ENCODE measurements at places on chromosomes 5 and 9.

GRCh38 chr5:127909066-127909465 is 174.5 kb upstream of the SLC12A2 start:
- no peak for DNase-seq

DNA sequence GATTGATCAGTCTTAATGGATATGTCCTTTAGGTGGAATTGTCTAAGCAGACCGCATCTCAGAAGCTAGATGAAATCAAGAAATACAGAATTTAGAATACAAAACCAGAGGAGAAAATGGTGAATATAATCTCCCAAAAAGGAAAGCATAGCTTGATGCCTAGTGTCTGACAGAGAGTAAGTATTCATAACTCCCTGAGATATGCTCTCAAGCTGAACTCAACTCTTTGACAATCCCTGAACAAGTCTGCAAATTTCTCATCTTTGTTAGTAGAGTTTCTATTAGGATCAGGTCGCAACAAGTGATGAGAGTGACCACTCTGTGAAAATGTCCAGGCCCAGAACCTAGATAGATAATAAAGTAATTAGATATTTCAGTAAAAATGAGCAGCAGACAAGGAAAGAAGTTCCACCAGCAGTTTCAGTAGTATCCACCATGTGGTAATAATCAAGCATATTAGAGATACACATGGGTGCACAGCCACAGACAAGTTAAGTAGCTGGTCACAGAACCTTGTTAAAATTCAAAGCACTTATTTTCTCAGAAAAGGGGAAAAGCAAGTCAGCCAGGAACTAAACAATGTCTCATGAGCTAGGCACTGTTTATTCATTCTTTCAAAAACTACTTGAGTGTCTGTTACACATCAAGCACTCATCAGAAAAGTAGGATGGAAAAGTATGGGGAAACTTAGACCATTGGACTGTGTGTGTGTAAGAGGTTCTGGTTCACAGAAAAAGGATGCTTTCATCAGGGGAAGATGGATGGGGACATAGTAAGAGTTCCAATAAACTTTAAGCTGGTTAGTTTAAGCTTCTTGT is 481.5 kb upstream of the TUSC1 start:
- no peak for DNase-seq

DNA sequence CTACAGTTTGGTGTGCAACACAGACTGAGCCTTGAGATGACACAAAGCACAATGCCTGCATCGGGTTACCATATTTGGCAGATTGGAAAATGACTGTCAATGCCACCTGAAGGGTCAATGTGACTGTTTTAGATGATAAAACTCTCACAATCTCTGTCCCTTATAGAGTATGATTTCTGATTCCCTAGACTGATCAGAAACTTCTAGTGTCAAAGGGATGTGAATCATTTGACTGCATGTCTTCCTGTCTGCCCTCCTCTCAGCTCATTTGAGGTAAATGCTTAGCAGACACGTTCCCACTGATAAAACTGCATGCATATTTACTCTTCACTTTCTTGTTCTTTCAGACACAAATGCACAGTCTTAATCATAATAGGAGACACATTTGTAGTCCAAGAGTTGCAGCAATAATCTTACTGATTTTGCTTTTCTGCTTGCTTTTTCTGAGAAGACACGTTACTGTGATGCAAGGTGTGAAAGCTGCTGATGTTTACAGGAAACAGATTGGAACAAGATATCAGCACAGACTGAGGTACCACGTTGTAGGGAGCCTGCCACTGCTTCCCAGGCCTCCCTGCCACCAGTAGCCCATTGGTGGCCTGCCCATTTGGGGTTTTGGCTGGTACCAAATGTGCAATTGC is 77.8 kb downstream of the GCNT4 start:
- DNase-seq, result no peak

- no peak for DNase-seq
Measured at GRCh38 chr5:88892669-88893068, 9.7 kb upstream of the MEF2C start.

GRCh38 chr5:84433461-84433860 is 48.8 kb upstream of the EDIL3 start:
- no peak for DNase-seq

- DNase-seq, result no peak
Measured at GRCh38 chr5:142630927-142631539, 54.9 kb downstream of the FGF1 start.

- peak; percentile 84 for DNase-seq
Measured at GRCh38 chr9:107489687-107490605, at the start of gene KLF4. KLF4 (minus strand) TSS chr9:107489769; CDS start chr9:107489172, 597 bp downstream.

DNA sequence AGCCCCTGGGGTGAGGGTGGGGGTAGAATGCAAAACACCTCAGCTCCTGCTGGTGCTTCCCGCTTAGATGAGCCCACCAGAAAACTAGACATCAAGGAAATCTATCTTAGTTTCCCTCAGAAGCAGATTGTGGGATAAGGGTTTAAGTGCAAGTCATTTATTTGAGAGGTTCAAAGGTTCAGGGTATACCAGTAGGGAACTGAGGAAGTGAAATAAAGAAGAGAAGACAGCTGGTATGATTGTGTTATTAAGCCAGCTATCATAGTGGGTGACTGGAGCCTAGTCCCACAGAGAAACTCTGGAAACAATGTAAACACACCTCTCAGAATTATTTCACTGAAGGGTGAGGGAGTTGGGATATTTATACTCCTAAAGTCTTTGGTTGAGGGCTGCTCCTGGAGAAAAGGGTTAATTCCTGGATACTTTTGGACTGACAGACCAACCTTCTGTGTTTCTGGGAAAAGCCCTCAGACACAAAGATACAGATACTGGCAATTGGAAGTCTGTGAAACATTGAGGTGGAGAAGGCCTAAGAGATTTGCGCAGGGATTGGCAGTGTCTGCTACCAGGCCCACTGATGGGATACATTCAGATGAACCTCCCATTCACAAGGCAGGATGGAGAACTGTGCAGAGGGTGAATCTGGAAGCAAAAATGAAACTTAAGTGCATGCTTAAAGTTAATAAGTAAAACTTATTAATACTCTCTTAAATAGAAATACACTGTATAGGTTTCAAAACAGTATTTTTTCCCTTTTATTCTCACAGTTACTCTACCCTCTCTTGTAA is 6.4 kb upstream of the DCTN4 start:
- DNase-seq, result no peak

DNA sequence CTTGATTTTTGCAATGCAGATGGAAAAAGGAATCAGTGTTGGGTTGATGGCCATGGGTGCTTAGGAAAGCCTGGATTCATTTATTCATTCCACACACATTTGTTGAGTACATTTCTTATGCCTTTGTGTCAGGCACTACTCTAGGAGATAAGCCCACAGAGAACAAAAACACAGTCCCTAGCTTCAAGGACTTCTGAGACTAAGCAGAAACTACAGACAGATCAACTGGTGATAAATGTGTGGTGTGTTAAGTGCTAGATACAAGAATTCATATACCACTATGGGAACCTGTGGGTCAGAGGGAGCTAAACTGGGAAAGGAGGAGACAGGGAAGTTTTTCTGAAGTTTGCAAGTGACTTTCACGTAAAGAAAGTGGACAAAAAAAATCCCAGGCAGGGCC is 119.9 kb downstream of the CEMIP2 start:
- no peak for DNase-seq

DNA sequence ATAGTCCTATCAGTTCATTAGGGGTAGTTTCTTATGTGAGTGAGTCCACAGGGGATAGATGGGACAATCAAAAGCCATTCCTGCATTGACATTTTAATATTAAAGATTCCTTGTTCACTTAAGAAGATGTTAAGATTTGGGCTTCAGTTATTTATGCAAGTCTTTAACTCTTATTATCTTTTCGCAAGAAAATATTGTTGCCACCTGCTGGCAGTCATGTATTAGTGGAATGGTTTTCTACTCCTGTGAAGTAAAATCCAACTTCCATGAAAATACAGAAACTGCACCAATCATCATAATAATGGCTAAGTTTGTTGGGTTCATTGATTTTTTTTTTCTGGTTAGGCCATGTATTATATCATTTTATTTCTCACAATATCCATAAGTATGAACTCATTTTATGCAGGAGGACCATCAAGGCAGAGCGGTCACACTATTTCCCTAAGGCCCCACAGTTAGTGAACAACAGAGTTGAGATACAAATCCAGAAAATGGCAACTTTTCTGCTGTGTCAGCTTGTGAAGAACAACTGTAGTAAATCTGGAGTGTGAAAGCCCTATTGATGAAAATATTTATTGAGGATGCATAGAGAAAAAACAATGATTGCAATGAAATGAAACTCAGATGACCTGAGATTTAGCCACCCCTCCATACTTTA is 88.5 kb upstream of the TXNDC8 start:
- DNase-seq, result no peak

DNA sequence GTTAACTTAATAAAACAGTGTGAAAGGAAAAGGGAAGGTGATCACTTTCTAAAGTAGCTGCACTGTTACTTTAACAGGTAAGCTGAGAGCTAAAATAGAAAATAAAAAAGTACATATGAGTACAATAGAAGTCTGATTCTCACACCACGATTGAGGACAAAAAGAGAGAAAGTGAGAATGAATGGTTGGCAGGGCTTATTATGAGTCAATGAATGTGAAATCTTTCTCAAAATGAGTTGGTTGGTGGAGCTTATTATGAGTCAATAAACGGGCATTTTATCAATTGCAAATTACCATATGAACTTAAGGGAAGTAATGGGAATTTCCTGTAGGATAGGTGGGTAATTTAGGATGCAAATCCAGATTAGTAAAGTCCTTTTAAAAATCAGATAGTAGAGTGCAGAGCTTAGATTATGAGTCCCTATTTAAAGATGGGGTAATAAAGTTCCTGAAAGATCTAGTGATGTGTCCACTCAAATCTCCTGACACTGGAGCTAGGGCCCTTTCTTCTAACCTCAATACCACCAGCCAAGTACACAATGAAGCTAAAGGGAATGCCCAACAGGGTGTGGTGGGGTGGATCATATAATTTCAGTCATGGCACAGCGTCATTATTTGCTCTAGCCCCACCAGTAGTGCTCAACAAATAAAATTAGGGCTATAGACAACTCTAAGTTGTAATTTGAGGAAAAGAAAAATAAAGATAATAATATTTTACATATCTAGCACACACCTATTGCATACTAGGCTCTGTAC is 21.1 kb upstream of the TLR4 start:
- DNase-seq, result no peak

DNA sequence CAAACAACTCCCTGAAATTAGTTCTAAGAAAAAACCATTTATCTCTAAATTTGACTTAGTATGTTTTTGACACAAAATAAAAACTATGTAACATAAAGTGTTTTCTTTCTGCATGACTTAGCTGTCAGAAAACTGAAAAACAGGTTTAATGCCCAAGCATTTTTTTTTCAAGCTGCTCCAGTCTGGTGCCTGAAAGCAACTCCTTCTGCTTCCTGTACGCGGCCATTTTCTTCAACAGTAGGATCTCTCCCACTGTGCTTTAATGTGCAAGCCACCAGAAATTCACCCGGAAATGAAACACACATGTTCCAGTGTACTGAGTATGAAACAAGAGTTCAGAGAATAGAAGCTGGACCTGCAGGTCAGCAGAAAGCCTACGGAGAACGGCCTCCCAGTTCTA is 161.2 kb downstream of the MED27 start:
- DNase-seq, result no peak

DNA sequence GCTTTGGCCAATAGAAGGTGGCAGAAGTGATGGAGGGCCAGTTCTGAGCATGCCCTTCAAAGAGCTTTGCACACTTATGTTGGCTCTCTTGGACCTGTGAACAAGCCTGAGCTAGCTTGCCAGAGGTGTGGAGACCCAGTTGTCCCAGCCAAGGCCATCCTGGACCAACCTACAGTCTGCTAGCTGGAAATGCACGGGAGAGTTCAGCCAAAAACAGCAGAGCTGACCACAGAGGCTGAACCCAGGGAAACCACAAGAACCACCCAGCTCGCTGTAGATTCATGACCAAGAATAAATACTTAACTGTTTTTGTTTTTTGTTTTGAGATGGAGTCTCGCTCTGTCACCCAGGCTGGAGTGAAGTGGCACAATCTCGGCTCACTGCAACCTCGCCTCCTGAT is 65.4 kb upstream of the HAND1 start:
- no peak for DNase-seq

DNA sequence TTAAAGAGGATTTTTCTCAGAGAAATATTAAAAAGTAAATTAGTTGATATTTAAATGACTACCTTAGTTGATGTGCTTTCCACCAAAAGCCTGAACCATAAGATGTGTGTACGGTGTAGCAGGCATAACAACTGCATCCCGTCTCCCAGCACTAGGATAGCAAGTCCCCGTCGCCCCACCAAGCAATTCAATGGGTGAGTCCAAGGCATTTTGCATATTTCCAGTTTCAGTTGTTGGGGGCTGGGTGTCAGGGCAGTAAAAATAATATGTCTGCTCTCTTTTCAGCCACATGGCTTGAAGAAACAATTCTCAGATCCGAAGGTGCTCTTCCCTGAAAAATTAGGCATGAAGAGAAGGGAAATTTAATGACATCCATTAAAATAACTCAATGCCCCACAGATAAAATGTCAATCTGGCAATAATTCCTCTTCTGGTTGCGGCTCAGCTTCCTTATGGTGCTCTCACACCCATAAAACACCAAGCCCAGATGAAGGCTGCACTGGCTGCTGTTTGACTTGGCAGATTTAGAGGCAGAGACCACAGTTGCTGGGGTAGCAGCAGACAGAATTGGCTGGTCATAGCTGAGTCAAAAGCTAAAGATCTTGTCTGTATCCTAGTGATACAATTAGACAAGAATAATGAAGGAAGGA is 124.4 kb upstream of the ADCY2 start:
- no peak for DNase-seq

DNA sequence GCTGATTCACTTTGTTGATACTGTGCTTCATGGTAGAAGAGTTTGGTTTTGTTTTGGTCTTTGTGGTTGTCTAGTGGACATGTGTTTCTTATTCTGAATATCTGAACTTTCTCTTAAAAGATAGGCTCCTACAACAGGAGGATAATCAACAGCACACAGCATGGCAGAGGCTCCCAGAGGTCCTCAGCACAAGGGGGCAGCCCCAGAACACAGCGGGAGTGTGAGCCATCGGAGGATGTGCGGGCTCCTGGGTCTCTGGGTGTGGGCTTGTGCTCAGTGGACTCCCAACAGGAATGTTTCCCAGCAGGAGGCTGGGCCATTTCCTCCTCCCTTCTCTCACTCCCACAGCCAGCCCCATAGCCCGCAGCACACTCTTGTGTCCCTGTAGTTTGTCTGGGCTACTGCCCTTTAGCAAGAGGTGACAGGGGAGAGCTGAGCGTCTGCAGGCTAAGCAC is 164.3 kb upstream of the OTULINL start:
- DNase-seq, result no peak

GRCh38 chr9:84061613-84062193 is 81.1 kb downstream of the RMI1 start:
- DNase-seq, result peak; percentile 12

GRCh38 chr5:60649288-60649917 is 50.6 kb downstream of the DEPDC1B start:
- DNase-seq, result no peak

- peak; percentile 86 for DNase-seq
Measured at GRCh38 chr9:95494416-95495371, 22.1 kb downstream of the PTCH1 start.
